ENCODE measurements at places on chromosomes 1 and 21.

GRCh38 chr1:94832446-94832845 is 12.3 kb downstream of the SLC44A3 start:
- DNase-seq, result no peak

DNA sequence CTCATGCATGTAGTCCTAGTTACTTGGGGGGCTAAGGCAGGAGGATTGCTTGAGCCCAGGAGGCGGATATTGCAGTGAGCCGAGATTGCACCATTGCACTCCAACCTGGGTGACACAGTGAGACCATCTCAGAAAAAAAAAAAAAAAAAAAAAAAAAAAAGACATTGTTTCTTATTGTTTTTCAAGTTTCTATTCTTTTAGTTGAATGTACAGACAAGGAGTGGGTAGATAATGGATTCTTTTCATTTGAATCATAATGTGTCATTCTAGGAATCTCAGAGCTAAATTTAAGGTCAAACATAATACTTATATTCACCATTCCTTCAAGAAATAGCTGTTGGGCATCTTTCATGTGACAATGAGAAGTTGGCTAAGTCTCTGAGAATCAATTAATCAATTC is 157.0 kb upstream of the C21orf91 start:
- DNase-seq, result no peak

DNA sequence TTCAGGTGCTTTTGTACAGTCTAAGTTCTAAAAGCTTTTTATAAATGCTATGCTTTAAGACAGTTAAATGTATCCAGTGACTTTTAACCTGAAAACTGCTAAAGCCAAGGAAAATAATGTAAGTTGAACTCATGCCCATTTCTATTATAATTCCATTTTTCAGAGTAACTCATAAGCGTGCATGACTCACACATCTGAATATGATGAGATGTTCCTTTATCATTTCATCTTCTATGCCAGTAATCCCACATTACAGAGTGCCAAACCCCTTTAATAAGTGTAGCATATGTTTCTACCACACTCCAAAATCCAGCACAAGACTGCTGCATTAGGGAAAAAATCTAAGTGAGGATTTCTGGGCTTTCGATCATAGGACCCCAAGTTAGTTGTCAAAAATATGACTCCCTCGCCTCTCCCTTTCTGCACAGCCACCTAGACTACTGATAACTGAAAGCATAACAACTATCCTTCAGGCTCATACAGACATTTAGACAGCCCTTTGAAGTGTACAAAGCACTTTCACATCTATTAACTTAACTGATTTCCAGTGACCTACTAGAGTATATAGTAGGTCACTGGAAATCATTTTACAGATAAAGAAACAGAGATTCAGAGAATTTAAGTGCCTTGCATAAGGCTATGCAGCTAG is 45.3 kb downstream of the JAK1 start:
- peak; percentile 60 for DNase-seq

- no peak for DNase-seq
These were observed 3.6 kb downstream of the INTS11 start for GRCh38 chr1:1320666-1321448.

- no peak for DNase-seq
These were observed 74.5 kb downstream of the CHD1L start for GRCh38 chr1:147316968-147317367.

- DNase-seq, result no peak
These were observed 162.9 kb downstream of the PLPP3 start for GRCh38 chr1:56416495-56416894.

GRCh38 chr1:202268817-202269216 is 72.9 kb downstream of the UBE2T start:
- DNase-seq, result no peak

DNA sequence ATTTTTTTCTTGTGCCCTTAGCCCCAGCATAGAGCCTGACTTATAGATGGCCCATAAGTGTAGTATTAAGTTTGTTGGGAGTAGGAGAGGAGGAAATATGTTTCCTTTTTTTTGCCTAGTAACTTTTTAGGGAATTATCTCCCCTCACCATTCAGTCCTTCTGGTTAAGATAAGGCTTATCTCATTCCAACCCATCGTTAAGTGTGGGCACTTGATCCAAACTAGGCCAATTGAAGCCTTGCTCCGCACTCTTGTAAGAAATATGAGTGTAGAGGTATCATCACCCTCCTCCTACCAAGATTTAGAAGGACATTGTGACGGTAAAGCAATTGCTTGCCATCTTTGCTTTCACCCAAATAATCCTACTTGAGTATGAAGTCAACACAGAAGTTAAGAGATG is 8.8 kb upstream of the FGGY start:
- no peak for DNase-seq

DNA sequence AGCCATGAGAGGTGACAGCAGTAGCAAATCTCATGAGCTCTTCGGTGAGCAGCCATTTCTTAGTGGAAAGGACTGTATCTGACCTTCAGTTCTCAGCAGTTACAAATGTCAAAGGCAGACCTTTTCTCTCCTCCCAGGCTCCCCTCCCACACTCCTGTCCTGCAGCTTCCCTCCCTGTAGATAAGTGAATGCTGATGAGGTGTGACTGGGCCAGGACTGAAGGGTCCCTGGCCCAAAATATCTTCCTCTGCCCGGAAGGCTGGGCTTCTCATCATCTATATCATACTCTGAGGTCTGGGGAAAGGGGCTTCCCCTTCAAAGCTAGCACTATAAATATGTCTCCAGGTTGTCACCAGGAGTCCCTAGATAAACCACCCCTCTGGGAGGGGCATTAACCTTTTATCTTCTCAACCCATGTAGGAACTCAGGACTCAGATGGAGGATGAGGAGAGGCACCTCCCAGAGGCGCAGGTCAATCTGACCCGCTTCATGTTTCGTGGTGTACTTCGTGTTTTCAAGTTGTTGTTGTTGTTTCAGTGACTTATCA is 3.6 kb upstream of the ADAMTSL4 start:
- DNase-seq, result no peak

GRCh38 chr1:73593804-73594203 is 604.2 kb downstream of the LRRIQ3 start:
- peak; percentile 17 for DNase-seq

DNA sequence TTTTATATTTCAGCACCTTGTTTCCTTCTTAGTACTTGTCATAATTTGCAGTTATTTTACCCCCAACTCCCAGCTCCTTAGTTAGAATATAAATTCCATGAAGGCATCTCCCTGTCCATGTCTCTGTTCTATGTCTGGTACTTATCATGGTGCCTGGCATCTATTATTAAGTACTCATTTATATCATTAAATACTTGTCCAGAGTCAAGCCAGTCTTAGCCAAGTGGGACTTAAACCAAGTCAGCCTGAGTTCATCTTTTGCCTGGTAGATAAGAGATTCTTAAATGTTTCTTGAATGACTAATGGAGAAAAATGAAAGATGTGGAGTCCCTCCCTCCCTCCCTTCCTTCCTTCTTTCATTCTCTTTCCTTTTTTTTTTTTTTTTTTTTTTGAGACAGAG is 9.4 kb downstream of the SLC25A44 start:
- peak; percentile 23 for DNase-seq

DNA sequence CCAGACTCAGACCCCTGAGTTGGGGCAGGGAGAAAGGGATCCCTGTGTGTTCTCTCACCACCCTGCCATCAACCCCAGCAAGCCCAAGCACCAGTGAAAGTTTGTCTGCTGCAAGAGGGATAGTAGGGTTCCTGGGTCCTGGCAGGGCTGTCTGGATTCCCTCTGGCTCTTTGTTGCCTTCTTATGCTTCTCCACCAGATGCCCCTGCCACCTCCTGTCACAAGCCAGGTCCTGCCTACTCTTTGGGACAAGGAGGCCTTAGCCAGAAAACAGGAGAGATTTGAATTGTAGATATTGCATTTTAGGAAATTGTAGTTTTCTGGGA is 21.7 kb downstream of the UBE2T start:
- no peak for DNase-seq

DNA sequence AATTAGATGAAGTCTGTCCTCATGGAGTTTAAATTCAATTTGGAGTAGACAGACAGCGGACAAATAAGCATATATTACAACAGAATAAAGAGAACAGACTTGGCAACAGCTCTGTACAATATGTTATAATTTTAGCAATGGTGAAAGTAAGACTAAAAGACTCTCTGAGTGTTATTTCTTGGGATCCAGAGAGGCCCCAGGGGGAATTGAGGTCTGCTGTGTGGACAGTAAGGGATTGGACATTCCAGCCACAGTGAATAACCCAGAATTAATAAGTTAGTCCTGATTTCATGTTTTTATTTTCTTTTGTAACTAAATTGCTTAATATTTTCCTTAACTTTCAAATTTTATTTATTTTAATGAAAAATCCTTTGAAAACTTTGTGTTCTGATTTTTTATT is 101.7 kb downstream of the PATJ start:
- no peak for DNase-seq

DNA sequence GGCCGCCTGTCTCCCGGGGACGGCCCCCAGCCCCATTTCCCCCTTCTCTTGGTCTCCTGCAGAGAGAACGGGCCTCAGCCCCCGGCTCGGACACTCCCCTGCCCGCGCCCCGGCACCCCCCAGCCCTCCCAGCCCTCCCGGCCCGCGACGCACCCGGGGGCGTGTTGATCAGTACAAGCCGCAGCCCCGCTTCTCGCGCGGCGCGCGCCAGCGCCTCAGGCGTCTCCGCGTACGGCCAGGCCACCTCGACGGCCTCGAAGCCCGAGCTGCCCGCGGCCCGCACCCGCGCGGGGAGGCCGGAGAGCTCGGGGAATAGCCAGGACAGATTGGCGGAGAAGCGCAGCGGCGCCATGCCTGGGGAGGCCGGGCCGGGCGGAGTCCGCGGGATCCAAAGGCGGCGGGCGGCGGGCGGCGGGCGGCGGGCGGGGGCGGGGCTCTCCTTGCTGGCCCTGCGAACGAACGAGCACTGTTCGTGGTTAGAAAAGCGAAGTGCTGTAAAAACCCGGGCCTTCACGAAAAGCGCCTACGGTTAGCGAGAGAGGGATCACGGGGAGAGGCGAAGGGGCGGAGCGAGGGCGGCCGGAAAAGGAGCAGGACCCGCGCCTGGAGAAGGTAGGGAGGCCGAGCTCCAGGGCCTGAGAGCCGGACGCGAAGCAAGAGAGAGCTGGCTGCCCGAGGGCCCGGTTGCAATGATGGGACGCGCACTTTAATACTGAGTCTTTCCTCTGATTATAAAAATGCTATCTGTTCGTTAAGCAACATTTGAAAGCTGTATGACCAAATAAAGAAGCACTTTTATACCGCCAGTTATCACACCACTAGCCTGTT is at the start of gene HYI:
Gene HYI, minus strand, starts transcription at position 490 of the 828 bp plus-strand sequence. Its CDS starts 138 bp downstream, at position 352.
- peak; percentile 60 for DNase-seq

GRCh38 chr1:4820543-4820942 is 166.1 kb downstream of the AJAP1 start:
- DNase-seq, result no peak

Data from retinal pigment epithelial cell (primary cell).